Right ventricle myocardium inferior (tissue), 1 donor: ENCODE measurements at places on chromosomes 1 and 21. TPM values are rescaled to one million over a fixed set of nuclear protein-coding genes. Genes with fewer than 3 reads are reported as not detected.

OR2T29 gene
- total RNA-seq, result not detected

DIO1 gene
- total RNA-seq, result not detected

ESPN gene
- total RNA-seq, result 0.24 TPM

SH3D21 gene
- 1.6 TPM for total RNA-seq

NBPF6 gene
- total RNA-seq, result not detected

NR1I3 gene
- total RNA-seq, result not detected

- DNase-seq, result no peak
Measured at GRCh38 chr21:43868461-43868860, 3.4 kb downstream of the AGPAT3 start.

DNA sequence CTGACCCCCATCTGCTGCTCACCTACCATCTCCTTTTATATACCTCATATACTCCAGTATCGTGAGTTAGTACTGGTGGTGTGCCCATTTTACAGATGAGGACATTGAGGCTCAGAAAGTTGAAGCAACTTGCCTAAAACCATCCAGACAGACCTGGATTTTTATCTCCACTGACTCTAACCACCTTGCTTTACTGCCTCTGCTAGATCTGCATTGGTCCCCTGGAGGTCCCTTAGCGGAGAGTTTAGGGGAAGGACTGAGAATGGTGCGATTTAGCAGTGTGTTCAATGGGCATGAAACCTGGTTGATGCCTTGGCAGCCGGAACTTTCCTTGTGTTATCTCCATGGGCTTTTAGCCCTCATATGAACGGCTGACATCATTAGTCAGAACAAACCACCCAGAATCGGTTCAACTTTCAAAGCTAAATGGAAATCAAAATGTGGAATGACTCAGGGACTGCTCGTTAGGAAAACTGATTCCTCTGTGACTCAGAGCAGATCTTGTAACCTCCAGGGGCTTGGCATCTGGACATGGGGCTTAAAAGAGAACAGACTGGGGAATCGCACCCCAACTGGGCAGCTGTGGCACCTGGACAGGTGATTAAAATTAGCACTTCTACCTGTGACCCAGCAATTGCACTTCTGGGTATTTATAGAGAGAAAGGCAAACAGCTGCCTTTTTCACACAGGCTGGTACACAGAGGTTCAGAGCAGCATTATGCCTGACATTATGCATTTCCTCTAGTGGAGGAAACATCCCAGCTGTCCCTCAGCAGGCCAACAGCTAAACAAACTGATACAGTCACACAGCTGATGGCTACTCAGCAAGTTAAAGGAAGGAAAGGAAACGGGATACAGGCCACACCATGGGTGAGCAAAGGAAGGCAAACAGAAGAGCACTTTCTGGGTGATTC, 25.3 kb downstream of the TMEM51 start:
- DNase-seq, result no peak

DNA sequence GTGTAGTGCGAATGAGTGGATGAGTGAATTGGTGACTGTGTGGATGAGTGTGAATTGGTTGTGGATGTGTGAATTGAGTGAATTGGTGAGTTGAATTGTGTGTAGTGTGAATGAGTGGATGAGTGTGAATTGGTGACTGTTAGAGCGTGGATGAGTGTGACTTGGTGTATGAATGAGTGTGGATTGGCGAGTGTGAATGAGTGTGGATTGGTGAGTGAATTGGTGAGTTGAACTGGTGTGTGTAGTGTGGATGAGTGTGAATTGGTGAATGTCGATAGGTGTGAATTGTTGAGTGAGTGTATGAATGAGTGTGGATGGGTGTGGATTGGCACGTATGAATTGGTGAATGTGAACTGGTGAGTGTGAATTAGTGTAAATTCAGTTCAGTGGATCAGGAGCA, 7.7 kb downstream of the AURKAIP1 start:
- DNase-seq, result no peak

DNA sequence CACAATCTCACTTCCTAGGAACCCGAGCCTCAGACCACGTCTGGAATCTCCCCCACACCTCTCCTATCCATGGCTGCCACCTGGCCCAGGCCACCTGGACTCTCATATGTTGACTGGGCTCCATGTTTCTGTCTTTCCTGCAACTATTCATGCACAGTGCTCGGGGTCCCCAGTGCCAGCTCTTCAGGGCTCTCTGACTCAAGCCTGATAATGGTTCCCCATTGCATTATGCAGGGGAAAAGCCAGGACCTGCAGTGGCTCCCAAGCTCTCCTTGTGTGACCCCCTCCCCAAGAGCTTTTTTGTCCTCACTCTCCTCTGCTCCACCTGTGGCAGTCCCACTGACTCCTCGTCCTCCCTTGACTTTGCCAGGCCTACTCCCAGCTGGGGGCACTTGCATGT, 417.6 kb downstream of the NPHP4 start:
- no peak for DNase-seq

DNA sequence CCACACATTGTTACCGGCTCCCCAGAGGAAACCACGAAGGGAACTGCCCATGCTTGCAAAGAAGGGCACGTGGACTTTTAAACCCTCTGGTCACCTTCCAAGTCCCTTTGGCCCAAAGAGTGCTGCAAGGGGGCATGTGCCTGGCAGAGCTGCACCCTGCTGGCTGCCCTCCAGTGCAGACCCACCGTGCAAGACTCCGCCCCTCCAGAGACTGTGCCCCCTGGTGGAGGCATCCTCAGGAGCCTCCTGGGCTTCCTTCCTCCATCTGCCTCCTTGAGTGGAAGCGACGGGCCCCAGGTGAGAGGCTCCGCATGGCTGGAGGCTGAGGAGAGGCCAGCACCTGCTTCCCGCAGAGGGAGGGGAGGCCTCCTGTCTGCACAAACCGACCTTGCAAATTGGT, 100.6 kb downstream of the CRYAA start:
- DNase-seq, result peak; percentile 62

GRCh38 chr1:240030236-240030635, 61.4 kb upstream of the FMN2 start:
- no peak for DNase-seq

- no peak for DNase-seq
Measured at GRCh38 chr1:50861772-50862171, 98.3 kb downstream of the FAF1 start.

- no peak for DNase-seq
Measured at GRCh38 chr1:40755067-40755466, 28.5 kb upstream of the KCNQ4 start.

GRCh38 chr1:19000065-19000464, 43.6 kb upstream of the IFFO2 start:
- DNase-seq, result no peak

- no peak for DNase-seq
Measured at GRCh38 chr1:151147132-151147503, 687 bp upstream of the SEMA6C start.

DNA sequence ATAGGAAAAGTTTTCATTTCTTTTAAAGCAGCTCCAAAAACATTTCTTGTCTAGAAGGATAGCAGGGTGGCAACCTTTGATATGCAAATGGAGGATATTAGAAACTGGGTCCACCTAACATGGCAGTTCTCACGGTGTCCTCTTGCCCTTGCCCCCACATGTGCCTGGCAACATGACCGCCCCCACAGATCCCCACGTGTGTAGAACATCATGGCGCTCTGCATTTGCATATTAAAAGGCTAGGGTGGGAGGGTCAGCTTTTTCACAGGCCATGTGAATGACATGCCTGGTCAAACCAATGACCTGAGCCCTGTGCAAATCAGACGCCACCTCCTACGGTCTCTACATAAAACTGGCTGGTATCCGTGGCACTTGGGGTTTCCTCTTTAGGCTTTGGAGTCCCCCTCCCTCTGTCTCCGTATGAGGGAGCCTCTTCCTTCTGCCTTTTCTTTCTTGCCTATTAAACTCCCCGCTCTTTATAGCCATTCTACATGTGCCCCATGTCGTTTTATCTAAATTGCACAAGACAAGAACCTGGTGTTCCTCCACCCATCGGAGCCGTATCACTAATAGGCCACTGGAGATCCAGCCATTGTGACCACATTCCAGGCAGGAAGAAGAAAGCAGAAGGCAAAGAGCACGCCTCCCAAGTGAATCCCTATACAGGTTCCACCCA, 71.3 kb downstream of the WDR4 start:
- DNase-seq, result no peak

- no peak for DNase-seq
Measured at GRCh38 chr1:247459507-247459906, 1.6 kb upstream of the OR2B11 start.

DNA sequence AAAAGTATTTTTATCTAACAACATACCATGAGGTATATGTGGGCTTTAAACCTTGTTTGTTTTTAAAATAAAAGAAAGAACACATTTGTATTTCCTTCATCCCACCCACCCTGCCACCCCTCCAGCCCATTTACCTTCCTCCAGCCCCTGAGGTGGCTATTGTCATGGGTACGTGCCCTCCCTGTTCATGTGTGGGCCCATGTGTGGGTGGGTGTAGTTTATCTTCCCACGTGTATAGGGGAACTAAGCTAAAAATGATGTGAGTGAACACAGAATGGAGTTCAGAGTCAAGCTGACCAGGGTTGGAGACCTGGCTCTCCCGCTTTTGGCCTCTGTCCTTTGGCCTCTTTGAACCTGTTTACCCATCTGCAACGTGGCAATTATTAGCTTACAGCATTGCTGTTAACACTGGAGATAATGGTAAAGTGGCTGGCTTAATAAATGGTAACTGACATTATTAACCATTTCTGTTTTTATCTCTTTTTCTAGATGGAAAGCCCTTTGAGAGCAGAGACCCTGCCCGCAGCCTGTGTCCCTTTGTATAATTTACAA, 78.1 kb upstream of the WDR26 start:
- DNase-seq, result no peak

GRCh38 chr1:204575221-204576190, 59.3 kb downstream of the MDM4 start:
- DNase-seq, result no peak

- DNase-seq, result no peak
Measured at GRCh38 chr21:40575976-40576375, 271.0 kb downstream of the DSCAM start.

GRCh38 chr1:52756020-52756419, 29.8 kb downstream of the ZYG11B start:
- DNase-seq, result no peak
